ENCODE measurements at places on chromosomes 4 and X.

GRCh38 chrX:143363419-143363818 lies 153.9 kb downstream of the SPANXN3 start:
- DNase-seq, result no peak

DNA sequence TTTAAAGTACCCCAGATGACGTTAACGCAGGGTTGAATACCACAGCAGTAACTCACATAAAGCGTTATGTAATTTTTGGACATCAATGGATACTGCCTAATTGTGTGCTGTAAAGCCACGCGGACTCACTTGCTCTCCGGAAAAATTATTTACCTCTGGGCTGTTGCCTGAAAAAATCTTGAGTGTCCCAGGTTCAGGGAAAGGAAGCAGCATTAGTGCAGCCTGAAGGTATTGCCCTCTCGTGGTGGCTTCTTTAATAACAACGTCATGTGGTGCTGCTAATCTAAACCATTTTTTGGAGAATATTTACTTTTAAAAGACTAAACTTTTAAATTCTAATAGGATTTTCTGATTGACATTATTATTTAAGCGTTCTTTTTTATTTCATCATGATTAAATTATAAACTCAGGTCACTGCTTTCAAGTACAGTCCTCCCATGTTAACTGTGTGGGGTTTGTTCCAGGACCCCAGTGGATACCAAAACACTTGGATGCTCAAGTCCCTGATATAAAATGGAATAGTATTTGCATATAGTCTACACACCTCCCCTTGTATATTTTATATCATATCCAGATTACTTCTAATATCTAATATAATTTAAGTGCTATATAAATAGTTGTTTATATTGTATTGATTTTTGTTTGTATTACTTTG lies 384.8 kb downstream of the FAM133A start:
- no peak for DNase-seq

DNA sequence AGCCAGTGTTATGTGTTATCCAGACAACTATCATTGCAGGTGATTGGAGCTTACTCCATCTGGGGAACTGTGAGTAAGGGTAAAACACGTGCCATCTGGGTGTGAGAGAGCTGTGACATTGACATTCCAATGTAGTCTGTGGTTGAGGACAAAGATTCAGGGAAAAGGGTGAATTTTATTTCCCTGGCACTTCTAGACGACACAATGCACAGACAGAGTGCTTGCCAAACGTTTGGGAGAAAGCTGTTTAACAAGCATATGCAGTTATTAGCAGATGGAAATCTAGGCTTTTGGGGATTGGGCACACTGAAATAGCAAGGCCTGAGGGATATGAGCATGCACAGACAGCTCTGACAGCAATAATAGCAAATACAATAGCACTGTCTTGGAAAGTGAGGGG lies 21.3 kb upstream of the CTSO start:
- no peak for DNase-seq

DNA sequence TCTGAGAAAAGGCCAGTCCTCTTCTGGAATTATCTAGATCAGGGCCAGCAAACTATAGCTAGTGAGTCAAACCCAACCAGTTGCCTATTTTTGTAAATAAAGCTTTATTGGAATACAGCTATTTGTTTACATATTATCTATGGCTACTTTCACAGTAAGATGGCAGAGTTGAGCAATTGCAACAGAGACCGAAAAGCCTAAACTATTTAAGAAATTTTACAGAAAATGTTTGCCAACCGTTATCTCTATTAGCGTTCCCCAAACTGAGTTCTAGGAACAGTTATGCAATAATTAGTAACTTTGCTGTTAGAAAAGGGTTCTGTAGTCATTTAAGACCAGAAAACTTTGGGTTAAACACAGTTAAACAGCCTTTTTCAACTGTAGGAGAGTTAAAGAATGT lies 10.5 kb downstream of the TEX13B start:
- no peak for DNase-seq

GRCh38 chr4:103008875-103009729 lies 10.4 kb downstream of the SLC9B1 start:
- DNase-seq, result no peak

DNA sequence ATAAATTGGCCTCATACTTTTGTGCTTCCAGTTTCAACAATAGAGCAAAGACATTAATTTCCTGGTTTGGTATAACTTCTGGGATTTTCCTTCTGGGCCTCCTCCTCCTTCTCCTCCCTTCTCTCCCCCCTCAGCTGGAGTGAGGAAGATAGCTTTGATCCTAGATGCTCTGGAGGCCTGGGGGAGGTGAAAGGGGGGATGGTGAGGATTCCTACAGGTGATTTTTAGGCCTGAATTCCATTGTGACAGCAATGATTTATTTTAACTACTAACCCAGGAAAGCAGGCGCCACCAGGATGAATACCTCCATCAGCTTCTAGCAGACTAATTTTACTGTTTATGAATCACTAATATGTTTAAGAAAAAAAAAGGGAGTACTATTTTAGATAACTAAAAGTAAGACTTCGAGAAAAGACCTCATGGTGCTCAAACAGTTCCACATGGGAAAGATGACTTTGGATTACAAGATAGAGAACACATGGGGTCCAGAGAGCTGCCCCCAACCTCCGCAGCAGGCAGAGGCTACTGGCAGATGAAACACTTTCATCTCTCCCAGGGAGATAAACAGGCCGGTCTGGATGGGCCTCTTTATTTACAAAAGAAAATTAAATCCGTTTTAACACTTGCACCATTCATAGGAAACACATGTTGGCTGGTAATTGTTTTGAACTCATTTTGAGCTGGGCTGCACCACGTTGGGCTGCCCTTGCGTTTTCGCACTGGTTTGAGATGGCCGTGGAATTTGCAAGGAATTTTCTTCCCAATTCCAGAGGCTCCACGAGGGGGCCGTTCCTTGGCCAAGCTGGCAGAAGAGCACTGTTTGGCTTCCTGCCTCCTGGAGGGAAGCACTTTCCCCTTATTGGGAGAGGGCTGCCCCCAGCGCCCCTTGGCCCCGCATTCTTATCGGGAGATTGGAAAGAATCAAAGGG lies 125.1 kb upstream of the STX18 start:
- no peak for DNase-seq

DNA sequence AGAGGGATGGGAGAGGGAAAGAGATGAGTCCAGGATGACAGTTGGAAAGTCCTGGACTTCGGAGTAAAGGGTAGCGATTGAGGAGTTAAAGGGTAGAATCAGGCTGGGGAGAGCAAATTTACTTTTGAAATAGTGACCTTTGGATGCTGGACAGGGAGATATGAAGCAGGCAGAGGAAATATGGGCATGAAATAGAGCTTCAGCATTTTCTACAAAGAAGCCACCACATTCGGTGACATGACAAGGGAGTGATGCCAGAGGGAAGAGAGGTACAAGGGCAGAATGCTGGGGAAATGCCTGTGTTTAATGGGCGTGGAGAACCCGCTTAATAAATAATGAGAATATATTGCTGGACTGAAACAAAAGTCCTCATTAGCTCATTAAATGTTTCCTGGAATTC lies 92.7 kb downstream of the TBL1X start:
- no peak for DNase-seq

DNA sequence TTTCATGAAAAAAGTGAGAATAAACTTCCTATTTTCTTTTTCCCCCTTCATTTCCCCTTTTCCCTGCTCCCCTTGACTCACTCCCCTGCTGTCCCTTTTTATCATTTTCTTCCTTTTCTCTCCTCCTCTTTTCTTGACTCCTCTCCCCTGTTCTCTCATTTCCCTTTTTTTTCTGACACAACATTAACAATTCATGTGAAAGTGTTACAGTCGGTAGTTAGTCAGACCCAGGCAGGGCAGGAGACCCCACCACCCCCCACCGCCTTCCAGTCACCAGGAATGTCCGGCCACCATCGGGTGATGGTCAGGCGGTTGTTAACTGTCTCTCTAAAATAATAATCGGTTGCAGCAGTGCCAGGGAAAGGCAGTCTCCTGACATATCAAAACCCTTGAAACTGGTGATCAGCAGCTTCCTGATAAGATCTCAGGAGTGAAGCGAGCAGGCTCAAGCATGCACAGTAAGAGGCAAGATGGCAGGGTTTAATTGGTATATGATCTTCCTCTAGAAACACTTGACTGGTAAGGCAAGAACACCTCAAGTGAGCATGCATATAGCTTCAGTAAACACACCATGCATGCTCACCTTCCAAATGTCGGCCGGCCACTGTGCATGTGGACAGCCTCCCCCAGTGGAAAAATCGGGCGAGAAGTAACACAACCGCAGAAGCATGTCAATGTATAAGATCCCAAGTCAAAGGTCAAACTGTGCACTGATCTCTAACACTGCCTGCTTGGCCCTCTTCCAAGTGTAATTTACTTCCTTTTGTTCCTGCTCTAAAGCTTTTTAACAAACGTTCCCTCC lies 191.4 kb downstream of the NDST4 start:
- DNase-seq, result no peak

DNA sequence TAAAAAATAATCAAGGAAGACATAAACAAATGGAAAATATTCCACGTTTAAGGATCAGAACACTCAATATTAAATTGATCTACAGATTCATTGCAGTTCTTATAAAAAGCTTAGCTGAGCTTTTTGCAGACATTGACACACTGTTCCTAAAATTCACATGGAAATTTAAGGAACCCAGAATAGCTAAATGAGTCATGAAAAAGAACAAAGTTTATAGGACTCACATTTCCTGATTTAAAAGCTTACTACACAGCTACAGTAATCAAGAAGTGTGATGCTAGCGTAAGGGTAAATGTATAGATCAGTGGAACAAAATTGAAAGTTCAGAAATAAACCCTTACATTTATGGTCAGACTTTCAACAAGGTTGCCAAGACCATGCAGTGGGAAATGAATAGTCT lies 33.1 kb downstream of the NSUN7 start:
- DNase-seq, result no peak

- no peak for DNase-seq
These were observed 125.0 kb downstream of the RASGEF1B start for GRCh38 chr4:81346719-81347118.

- DNase-seq, result peak; percentile 25
These were observed 29.9 kb upstream of the CXXC4 start for GRCh38 chr4:104524591-104524990.

DNA sequence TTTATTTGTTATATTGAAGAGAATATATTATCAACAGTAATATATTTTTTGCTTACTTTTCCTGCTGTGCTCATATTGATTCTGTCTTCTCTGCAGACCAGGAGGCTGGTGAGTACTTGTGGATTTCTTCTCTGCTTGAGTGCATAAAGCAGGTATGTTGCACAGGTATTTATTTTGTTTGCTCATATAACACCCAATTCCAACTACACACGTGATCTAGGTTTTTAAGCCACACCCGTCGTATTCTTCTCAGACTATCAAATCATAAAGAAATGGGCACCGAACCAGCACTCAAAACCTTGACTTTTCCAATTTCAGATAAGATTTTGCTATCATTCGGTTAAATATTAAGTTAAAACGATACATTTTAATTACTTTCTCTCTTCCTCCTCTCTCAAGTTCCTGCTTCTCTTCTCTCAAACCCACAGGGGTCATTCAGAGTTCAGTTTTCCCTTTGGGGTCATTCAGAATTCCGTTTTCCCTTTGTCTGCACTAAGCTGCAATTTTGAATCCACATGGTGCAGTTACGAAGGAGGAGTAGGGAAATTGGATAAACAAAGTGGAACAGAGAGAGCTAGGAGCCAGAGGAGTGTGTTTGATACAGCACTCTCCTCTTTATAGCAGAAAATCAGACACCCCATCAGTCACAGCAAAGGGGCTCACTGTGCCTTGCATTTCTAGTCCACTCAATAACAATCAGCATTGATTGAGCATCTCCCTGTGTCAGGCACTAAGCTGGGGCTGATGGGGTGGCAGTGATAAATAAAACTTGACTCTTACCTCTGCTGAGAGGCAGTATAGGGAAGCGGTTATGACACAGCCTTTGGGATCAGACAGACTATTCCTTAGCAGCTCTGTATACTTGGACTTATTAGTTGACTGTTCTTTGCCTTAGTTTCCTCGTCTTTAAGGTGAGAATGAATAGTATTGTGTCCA lies at the start of gene ADH1C:
ADH1C (minus strand) TSS at position 145 of the 936 bp plus-strand sequence; CDS start at position 74, 71 bp downstream.
- no peak for DNase-seq

DNA sequence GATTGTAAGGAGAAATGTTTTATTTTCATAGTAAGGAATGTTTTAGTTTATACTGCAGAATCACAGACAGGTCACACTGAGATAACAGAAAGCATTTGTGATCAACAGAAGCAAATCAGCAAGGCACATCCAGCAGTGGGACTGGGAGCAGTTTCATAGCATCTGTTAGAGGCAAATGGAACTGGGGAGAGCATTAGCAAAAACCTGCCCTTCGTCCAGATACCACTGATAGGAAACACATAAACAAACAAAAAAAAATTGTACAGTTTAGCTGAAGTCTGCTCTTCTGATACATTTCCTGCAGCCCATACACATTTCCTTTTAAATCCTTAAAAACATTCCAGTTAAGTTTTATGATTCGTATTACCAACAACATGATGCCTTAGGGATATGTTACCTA lies 374.3 kb downstream of the PCDH7 start:
- no peak for DNase-seq

GRCh38 chr4:59091146-59092142 lies 1981.3 kb upstream of the IGFBP7 start:
- DNase-seq, result no peak

- DNase-seq, result no peak
These were observed 349.9 kb downstream of the FBXW7 start for GRCh38 chr4:152185786-152186550.

DNA sequence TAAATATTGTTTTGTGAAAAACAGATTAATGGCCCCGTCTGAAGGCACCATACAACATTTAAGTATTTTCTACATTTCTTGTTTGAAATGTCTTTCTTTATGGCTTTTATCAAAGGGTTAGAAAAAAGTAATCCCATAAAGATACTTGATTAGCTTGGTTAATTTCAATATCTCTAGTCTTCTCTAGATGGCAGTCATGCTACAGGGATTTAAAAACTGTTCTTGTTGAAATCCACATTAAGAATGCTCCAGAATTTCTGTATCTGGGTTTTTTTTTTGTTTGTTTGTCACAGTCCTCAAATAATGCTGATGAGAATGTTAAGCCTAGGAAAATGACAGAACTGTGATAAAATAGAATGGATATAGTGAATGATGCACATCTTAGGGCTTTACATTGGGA lies 109.0 kb upstream of the AADAT start:
- DNase-seq, result no peak

DNA sequence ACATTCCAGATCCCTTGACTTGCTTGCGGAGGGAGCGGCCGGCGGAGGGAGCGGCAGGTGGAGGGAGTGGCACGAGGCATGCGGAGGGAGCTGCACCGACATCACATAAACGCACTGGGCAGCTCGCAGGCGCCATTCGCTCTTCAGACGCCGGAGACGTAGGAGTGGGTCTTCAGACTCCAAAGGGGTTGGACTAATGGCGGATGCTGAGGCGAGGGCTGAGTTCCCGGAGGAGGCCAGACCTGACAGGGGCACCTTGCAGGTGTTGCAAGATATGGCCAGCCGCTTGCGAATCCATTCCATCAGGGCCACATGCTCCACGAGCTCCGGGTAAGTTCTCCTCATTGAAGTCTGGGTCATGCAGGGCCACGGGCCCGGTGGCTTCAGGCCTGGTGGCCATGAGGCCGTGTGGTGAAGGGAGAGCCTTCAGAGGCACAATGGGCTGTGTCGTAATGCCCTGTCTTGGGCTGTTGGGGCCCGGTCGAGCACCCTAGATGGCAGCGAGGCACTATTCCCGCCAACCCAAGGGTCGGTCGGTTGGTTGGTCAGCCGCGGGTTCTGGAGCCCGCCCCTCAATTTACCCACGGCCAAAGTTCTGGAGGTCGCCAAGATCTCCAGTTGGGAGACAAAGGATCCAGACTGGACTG lies at the start of gene TKTL1:
TKTL1 (plus strand) TSS at position 132 of the 647 bp plus-strand sequence; CDS start at position 197, 65 bp downstream.
- no peak for DNase-seq
